ENCODE measurements at places on chromosomes 5 and 9.

DNA sequence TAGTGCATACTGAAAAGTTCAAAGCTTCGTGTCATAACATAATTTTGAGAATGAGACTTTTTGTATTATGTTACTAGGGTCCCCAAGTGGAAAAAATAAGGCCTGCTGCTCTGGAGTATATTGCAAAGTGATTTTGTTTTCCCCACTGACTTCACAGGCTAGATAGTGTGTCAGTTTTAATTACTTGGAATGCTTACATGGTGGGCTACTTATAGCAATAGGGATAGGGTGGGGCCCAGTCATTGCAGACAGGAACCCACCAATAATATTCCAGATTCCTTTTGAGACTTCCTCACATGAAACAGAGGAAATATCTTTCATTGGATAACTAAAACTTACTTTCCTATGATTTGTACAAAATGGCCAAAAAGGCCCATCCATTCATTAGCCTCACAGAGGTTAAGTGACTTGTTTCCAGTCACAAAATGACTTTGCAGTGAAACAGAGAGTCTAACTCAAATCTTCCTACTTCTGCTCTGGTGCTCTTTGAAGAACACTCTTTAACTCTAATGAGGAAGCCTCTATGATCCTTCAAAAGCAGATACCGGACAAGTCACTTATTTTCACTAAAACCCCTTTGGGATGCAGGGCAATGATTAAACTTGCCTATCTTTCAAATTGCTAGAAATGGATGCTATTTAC, 16.2 kb upstream of the MEF2C start:
- DNase-seq = no peak

GRCh38 chr5:74009502-74009901, 383.5 kb downstream of the ARHGEF28 start:
- DNase-seq = no peak

- DNase-seq = no peak
Observed at GRCh38 chr9:92342825-92343488, 17.2 kb downstream of the CENPP start.

DNA sequence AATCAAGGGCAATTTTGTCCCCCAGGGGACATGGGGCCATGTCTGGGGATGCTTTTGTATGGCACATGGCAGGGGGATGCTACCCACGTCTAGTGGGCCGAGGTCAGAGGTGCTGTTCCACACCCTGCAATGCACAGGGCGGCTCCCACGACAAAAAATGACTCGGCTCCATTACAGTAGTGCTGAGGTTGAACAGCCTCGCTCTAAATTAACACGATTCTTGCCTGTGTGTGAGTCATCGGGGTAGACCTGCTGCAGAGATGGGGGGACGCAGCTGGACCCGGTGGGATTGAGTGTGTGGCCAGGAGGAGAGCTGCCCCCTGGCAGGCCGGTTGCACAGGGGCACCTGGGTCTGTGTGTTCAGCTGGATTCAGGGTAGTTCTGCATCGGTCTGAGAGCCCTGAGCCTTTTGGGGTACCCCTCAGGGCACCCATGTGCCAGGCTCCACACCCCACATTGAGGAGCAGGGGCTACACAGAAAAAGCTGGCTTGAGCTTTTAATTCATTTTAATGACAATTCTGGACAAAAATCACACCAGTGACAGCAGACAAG, 20.0 kb upstream of the COL5A1 start:
- DNase-seq = no peak

All from LNCaP clone FGC (cell line).